ENCODE measurements at places on chromosomes 3 and 15.

DNA sequence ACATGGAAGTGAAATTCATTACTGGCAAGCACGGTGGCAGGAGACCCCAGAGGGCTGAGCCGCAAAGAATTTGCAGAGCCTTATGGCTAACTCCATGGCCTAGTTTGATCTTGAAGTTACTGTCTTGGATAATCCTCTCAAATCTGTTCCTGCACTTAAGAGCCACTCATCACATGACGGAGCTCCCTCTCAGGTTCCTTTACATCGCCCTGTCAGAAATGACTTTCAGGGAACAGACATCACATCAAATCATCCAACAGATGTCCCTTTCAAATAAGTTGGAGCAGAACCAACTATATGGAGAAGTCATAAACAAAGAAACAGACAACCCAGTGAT is 328.8 kb upstream of the THBS1 start:
- DNase-seq, result no peak

DNA sequence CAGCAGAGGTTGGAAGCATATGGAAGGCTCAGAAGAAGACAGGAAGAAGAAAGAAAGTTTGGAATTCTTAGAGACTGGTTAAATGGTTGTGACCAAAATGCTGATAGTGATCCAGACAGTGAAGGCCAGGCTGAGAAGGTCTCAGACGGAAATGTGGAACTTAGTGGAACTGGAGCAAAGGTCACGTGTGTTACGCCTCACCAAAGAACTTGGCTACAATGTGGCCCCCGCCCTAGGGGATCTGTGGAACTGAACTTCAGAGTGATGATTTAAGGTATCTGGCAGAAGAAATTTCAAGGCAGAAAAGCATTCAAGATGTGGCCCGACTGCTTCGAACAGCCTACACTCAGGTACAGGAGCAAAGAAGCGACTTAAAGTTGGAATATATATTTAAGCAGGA is 83.1 kb downstream of the MYO5A start:
- DNase-seq, result no peak

DNA sequence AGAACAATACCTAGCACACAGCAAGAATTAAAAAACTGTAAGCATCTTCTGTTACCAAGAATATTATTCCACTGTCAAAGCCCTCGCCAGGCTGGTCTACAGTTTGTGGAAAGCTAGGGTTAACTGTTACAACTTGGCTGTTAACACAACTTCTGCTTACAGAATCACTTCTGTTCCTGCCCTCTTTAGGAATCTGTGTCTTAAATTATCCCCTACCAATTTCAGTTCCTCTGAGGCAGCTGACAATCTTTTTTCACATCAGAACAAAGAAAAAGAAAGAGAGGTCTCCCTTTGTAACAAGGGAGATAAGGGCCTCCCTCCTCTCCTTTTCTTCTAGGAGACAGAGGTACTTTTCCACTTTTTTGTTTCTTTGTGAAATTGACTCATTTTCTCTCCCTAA is 188.9 kb downstream of the FMN1 start:
- DNase-seq, result no peak

- no peak for DNase-seq
Observed at GRCh38 chr3:153176197-153176596, 14.2 kb downstream of the RAP2B start.

DNA sequence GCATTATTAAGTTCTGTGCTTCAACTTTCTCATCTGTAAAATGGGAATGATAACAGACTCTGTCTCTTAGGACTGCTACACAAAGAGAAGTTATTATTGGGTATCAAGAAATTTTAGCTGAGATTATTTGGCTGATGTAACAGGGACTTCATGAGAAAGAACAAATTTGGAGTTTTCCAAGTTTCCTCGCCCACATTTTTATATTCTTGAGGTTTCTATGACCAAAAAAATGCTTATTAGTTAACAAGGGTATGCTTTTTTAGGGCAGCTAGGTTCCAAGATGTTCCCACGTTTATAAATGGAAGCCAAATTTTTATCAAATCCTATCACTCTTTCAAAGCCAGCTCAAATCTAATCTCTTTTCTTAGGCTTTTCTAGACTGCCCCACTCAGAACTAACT is 50.6 kb upstream of the C3orf80 start:
- no peak for DNase-seq

GRCh38 chr3:148535001-148535400 is 162.7 kb upstream of the AGTR1 start:
- no peak for DNase-seq

- peak; percentile 77 for DNase-seq
Observed at GRCh38 chr3:177928172-177928873, 607.9 kb upstream of the KCNMB2 start.

- peak; percentile 40 for DNase-seq
Observed at GRCh38 chr15:72271895-72272212, 500 bp downstream of the PARP6 start.

DNA sequence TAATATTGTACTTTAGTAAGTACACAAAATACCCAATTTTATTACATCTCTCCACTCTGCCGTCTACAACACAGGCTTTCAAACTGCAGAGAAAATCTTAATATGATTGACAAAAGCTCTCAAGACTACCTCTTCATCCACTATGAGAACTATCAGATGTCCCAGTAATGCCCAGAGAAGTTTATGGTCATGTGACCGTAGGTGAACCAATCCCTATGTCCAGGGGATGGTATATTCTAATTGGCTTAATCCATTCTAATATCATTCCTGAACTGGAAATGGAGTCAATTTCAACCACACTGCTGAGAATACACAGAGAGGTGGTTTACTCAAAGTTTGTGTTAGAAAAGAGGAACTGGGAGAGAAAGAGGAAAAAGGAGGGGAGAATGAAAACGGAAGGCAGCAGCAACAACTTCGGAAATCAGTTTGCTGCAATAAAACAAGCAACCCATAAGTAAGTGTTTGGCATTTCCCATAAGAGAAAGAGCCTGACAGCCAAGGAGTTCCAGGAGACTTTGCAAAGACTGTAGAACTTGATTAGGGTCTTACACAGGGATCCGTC is 7.3 kb downstream of the SST start:
- no peak for DNase-seq

DNA sequence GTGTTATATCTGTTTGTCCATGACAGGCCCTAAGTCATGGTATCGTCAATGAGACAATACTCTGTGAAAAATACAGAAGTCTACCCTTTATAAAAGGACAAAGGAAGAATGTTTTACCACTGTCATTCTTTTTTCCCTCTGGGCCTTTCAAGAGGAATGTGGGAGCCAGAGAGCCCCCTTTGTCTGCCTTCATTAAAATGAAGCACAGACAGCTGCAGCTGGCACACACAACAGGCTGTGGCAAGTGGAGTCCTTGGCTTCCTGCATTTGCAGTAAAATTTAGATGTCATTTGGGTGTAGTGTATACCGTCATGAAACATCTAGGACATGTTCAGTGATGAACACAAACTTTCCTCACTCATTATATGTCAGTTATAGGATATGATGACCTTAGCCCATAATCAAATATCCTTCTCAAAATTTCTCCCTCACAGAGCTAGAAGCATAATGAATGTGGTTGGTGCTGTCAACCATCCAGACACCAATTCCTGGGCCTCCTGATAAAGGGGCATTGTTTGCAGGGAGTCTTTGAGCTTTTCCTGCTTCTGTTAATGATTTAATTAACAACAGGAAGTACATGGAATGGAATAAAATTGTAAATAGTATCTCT is 76.4 kb downstream of the DHX36 start:
- DNase-seq, result no peak

DNA sequence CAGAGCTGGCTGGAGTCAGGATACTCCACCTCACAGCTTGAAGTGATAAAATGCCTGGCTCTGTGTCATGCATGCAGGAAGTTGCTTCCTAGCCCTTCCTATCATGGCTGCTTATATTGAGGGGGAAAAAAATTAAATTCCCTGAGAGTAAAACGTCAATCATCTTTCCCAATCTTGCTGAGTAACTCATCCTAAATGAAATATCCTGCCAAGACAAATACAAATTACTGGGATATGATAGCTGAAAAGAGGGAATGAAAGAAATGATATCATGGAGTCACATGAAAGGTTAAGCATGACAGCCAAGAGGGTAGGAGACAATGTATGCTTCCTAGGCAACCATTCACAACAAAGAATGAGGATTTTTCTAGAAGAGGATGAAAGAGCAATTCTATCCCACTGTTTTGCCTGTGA is 110.6 kb downstream of the ABI3BP start:
- DNase-seq, result no peak

- DNase-seq, result no peak
Observed at GRCh38 chr15:41013691-41014414, 60.6 kb downstream of the CHAC1 start.

GRCh38 chr15:100002787-100003536 is 269.7 kb upstream of the LYSMD4 start:
- DNase-seq, result no peak

DNA sequence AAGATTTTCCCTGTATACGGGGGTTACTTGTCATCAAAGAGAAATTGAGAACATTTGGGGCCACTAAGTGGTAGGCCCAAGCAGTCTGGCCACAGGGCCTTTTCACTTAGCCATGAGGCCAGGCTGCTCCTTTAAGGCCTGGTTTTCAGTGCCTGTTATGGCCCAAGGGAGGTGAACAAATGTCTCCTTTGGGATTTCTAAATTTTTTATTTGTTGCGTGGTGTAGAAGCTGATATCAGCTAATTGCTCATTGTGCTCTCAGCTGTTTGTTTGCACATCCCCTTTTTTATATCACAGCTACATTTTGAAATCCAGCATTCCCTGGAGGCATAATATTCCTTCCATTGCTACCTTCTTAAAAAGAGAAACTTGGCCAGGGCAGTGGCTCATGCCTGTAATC is 48.5 kb downstream of the RLBP1 start:
- DNase-seq, result no peak

DNA sequence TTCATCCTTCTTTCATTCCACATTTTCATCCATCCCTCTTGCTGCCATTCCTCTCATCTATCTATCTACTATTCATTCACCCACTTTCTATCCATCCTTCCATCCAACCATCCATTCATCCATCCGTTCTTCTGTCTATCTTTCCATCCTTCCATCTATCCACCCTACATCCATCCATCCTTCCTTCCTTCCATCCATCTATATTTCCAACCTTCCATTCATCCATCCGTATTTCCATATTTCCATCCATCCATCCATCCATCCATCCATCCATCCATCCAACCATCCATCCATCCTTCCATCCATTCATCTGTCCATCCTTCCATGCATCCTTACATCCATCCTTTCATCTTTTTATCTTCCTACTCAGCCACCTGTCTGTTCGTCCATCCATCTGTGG is 14.0 kb downstream of the SLC6A20 start:
- no peak for DNase-seq

DNA sequence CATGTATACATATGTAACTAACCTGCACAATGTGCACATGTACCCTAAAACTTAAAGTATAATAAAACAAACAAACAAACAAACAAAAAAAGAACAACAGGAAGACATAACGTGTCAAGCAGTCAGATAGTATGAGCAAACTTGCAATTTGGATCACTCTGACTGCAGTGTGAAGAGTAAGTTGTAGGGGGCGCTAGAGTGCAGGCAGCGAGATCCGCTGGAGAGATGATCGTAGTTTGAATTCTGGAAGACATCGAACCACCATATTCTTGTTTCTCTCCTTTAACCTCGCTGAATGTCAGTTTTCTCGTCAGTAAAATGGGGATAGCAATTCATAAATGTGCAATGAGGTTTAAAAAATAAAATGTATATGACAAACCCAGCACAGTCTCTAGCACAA is 165.2 kb upstream of the LMCD1 start:
- no peak for DNase-seq

DNA sequence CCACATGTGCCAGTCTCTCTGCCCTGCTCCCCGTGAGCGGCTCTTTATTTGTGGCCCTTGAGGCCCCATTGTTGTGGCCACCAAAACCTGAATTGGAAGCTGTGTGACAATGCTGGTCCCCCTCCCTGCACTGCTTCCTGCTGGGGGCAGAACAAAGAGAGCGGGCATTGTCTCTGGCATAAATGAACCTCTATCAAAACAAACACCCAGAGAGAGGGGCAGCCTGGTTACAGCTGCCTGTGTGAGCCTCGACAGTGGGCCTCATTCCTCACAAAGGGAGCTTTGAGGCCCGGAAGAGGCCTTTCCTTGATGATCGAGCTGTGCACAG is 152.9 kb downstream of the IGF1R start:
- peak; percentile 82 for DNase-seq

DNA sequence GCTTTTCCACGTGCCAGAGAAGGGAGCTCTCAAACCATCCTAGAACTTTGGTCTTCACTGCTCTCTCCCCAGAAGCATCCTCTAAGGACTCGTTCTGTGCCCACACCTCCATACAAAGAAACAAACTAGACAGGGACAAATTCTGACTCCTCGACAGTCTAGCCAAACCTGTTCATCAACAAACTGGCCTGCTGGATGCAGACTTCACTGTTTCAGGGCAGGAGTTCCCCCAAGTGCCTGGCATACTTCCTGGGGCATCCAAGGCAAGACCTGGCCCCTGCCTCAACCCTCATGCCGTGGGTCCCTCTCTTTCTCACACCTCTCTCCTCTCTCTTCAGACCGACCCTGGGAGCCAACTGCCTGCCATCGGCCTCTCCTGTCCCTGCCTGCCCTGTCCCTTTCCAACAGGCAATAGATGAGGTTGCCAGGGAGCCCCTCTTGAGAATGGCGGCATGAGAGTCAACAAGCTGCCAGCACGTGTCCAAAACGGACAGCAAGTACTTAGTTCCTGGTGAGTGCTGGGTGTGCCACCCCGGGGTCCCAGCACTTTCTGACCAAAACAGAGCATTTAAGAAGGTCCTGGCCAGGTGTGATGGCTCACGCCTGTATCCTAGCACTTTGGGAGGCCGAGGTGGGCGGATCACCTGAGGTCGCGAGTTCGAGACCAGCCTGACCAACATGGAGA is 79.1 kb upstream of the HES1 start:
- DNase-seq, result no peak

- no peak for DNase-seq
Observed at GRCh38 chr15:94247789-94248638, 16.7 kb downstream of the MCTP2 start.

DNA sequence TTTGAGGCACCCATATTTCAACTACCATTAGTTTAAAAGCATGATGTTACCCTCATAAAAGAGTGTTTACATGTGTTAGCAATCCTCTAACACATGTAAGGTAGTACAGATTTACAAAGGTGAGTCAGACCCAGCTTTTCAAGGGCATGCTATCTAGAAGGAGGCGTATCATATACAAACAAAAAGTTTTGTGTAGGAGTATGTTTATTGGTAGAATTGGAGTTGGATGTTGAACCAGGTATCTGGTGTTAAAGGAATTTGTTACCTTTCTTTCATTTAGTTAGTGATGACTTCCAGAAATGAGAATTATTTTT is 2.4 kb downstream of the HACD3 start:
- DNase-seq, result peak; percentile 55

GRCh38 chr3:186193534-186194450 is 84.9 kb upstream of the ETV5 start:
- DNase-seq, result no peak

GRCh38 chr3:16427103-16427965 is 86.2 kb downstream of the RFTN1 start:
- DNase-seq, result no peak

- peak; percentile 66 for DNase-seq
Observed at GRCh38 chr3:53630547-53630946, 136.1 kb downstream of the CACNA1D start.

DNA sequence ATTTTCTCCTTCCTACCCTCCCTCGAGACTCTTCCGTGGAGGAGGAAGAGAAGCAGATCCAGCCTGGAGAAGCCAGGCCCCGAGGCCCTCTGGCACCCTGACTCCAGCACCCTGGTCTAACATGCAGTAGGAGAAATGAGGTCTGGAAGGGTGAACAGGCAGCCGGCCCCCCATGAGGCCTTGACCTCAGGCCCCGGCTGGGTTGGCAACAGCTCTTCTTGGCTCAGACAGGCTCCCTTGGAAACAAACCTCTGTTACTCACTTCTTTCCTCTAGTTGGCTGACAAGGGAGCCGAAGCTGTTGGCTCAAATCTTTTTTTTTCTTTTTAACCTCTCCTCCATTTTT is 73.4 kb downstream of the CPN2 start:
- no peak for DNase-seq
